Activated T-cell treated with anti-CD3 and anti-CD28 coated beads, Interleukin-2, amount 50 U/mL, for 1 hour (primary cell): ENCODE measurements at places on chromosomes 1 and 21.

- DNase-seq = no peak
These were observed 9.4 kb downstream of the MINDY1 start for GRCh38 chr1:150997126-150997872.

DNA sequence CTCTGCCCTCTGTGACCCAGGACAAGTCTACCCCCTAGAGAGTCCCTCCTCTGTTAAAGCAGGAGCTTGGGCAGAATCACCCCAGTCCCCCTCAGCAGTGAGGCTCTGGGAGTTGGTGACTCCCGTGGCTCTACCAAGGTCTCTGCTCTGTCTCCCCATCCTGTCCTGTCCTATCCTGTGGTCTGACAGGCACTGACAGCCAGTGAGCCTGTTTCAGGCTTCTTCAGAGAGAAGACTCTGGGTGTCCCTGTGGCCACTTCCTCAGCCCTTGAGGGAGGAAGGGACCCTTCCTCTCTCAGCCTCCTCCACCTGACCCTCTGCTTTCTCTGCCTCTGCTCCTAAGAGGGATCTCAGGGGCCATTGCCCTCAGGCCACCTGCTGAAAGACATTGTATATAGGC, 148.7 kb downstream of the FCRL5 start:
- no peak for DNase-seq

- DNase-seq = no peak
These were observed 101.9 kb downstream of the PRRX1 start for GRCh38 chr1:170765712-170766330.

- DNase-seq = no peak
These were observed 178.8 kb downstream of the ETS2 start for GRCh38 chr21:38984568-38984967.

- DNase-seq = no peak
These were observed 188.6 kb upstream of the HP1BP3 start for GRCh38 chr1:20975668-20976067.

- DNase-seq = no peak
These were observed 53.5 kb upstream of the BACH1 start for GRCh38 chr21:29245104-29245643.

GRCh38 chr1:48536477-48536876, 64.5 kb upstream of the SPATA6 start:
- no peak for DNase-seq

- no peak for DNase-seq
These were observed 450.4 kb downstream of the MATN1 start for GRCh38 chr1:30273021-30273325.

GRCh38 chr1:15031251-15031933, 122.2 kb upstream of the TMEM51 start:
- DNase-seq = no peak

GRCh38 chr1:25247829-25248754, 838 bp upstream of the RSRP1 start:
- no peak for DNase-seq

GRCh38 chr1:180842491-180843275, 70.0 kb upstream of the KIAA1614 start:
- DNase-seq = no peak

GRCh38 chr1:29925058-29925457, 688.7 kb downstream of the PTPRU start:
- DNase-seq = no peak

DNA sequence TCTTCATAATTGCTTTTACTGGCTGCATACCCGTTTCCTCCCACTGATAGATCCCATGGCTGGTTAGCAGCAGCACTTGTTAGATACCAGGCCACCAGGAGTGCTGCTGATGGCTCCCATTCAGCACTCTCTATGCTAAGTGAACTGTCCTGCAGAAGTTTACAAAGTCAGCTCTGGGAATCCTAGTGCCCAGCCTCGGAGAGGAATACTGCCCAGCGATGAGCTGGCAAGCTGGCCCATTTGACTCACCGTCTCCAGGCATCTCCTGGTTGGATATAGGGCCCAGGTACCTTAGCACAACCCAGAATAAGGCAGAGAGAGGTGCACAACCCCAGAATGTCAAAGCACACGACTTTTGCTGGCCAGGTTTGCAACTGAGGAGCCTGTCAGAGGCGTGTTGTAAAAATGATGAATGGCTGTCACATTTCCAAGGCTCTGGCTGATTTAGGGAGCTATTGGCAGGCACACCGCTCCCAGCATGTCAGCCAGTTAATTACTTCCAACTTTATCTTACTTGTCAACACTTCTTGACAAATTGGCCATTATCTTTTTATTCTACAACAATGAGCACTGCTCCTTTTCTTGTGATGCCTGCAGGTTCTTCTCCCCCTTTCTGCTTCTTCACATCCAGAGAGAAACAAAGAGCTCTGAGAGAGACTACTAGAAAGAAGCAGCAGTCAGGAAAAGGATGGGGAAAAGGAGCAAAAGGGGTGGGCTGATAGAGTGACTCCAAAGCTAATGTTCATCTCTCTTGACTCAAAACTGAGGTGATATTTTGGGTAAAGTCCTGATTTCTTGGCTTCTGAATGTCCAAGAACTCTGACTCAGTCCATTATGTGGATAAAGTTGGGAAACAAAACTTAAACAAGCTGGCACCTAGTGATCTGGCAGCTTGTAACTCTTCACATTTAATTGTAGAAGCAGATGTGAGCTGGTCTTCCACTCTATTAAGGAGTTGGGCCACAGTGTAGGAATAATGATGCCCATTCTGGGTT, 10.8 kb upstream of the ANGPTL7 start:
- no peak for DNase-seq
